ENCODE measurements at places on chromosomes 3 and 15.

DNA sequence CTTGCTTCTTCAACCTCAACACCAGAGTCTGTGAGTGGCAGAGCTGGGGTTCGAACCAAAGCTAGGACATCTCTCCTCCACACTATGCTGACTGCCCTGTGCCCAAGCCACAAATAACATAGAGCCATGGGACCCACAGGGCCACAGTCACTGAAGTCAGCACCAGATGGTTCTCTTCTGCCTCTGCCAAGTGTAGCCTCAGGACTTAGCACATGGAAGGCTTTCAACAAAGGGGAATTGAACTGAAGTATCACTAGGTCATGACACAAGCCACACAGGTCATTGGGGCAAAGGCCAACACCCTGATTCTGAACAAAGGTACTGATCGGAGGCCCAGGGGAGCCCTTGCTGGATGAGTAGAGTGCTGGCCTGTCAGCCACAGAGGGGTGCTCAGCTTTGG, 83.6 kb downstream of the BDH1 start:
- DNase-seq, result no peak

DNA sequence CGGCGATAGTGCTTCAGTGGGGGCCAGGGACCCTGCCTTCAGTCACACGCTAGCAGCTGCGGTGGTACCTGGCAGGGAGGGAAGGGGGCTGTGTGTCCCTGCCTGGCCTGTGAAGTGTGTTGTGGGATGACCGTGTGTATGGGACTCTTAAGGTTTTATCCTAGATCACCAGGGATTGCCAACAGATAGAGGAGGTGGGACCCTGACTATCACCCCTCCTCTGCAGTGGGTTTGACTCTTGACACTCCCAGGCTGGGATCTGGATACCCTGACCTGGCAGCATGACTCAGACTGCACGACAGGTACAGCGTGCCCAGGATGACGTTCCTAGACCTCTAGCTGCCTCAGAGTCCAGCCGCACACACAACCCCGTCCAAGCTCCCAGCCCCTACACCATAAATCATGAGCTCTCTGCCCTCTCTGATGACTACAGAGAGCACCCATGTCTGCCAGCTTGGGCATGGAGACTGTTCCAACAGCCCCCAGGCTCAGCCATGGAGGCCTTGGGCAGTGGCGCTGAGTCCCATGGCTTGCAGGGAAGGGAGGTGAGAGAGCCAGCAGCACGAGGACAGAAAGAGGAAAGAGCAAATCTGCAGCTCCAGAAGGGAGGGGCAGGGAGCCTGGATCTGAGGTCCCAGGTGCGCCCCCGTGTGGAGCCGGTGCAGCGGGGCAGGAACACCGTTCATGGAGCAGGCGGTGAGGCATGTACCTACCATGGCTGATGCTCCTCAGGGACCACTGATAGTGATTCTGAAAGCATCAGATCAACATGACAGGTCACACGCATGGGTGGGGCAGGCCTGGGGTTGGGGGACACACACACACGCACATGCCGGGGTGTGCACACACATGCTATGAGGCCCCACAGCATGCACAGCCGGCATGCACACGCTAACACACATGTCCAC, 71.0 kb downstream of the ADAMTS7 start:
- DNase-seq, result peak; percentile 77

DNA sequence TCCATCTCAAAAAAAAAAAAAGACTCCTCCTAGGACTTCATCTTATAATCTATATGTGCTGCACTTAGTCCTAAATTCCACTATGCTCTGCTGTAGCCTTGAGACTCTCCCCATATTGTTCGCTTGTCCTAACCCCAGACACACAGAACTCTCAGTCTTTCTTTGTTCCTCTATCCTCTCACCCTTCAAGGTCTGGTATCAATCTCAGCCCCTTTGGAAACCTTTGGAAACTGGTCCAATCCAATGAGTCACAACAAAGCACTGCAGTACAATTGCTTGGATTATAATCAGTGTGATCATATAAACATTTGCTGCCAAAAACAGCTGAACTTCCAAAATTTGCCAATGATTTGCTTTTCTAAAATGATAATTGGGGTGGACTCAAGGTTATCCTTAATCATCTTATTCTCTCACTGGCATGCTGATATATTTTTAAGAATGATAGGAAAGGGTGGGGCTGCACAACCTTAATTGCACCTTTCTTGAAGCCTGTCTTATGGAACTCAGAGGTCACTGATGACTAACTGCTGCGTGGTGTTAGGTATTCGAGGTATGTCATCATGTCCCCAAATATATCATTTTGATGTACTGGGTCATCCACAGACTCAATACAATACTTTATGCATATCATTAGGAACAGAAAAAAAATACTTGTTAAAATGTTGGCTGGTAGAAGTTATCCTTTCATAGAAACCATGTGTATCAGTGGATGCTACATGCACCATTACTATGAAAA, 756.7 kb downstream of the NR2F2 start:
- no peak for DNase-seq

GRCh38 chr3:124246376-124246775, 254.5 kb upstream of the ROPN1 start:
- no peak for DNase-seq

DNA sequence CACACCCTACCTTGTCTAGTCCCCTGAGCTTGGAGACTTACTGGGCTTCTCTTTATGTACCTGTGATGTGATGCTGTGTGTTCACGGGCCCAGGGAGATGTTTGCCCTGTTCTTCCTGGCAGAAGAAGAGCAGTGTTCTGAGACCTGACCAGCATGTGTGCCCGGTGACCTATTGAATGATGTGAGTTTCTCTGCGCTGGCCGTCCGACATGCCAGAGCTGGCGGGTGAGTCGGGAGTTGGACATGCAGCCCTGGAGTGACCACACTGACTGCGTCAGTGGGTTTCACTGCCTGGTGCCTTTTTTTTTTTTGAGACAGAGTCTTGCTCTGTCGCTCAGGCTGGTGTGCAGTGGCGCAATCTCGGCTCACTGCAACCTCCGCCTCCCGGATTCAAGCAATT, 42.3 kb downstream of the CGNL1 start:
- no peak for DNase-seq

DNA sequence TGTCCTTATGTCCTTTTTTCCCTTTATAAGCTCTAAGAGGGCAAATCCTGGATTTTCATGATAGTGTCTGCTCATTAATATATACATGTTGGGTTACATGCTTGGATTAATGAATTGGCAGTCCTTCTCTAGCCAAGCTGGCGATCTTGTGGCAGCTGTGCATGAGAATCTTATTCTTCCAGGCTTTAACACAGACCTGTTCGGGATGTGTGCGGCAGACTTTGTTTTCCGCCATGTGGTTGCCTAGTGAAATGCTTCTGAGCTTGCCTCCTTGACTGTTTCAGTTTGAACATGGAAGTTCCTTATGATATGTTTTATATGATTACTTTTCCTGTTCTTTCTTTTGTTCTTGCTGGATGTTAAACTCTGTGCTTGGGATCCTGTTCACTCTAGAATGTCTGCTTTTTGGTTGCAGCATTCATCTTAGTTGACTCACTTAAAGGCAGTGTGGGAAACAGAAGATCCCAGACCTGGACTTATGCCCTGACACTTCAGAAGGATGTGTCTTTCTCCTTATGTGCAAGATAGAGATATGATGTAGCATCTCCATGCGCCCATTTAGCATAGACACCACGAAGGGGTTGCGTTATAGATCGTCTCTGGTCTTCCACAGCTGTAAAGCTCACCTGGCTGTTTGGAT, 7.2 kb downstream of the CHCHD6 start:
- DNase-seq, result no peak

DNA sequence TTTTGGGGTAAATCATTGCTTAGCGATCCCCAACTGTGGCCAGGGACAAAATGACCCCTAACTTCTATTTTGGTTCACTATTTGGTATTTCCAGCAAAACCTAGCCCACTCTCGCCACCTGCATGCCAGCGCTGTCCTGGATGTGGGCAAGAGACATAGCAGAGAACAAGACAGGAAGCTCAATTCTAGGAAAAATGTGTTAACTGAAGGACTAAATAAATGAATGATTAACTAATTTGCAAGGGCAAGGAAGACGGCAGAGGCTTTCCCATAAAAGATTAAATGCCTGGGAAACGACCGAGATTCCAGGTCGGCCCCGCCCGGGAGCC, 408 bp downstream of the NICN1 start:
- DNase-seq, result no peak

DNA sequence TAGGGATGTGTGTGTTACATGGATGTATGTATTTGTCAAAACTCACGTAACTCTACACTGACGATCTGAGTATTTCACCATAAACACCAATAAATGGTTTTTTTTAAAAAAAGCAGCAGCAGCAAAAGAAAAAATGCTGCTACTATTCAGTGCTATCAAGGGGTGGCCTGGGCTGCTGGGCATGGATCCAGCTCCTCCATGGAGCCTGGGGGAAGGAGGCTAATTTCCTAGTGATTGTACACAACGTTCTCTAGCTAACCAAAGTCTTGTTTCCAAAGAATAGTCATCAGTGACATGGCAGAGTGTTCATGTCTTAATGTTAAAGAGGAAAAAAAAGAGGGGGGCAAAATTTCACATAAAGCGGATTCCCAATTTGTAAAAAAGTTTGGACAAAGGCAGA, 29.0 kb downstream of the POMGNT2 start:
- no peak for DNase-seq

DNA sequence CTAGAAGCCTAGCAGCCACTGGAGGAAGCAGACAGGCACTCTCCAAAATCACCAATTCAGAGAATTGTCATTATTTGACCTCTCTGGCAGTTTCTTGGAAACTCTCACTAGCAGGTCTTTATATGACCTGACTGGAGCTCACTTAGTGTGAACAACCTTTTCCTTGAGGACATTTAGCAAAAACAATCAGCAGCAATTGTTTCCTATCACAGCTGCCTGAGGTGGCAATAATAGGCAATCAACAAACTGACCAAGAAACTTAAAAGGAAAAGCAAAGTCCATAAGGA, 162.4 kb upstream of the STT3B start:
- no peak for DNase-seq

DNA sequence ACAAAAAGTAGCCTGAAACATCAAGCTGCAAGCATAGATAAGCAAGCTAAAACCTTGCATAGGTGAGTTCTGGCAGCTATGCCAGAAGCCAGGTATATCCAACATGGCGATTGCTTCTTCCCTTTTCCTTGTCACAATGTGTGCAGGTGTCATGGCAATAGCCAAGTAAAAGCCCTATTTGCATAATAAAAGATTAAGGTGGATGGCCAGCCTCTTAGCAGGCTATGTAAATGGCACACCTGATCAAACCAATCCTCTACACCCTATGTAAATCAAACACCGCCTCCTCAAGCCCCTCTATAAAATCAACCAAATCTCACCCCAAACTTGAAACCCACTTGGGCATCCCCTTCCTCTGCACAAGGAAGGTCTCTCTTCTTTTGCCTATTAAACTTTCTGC, 366.8 kb downstream of the VGLL3 start:
- no peak for DNase-seq

GRCh38 chr15:33508703-33509102, 197.9 kb downstream of the RYR3 start:
- no peak for DNase-seq

- no peak for DNase-seq
Measured at GRCh38 chr3:26655231-26655630, 32.7 kb downstream of the LRRC3B start.

GRCh38 chr15:54605556-54605955, 591.2 kb downstream of the RSL24D1 start:
- no peak for DNase-seq

DNA sequence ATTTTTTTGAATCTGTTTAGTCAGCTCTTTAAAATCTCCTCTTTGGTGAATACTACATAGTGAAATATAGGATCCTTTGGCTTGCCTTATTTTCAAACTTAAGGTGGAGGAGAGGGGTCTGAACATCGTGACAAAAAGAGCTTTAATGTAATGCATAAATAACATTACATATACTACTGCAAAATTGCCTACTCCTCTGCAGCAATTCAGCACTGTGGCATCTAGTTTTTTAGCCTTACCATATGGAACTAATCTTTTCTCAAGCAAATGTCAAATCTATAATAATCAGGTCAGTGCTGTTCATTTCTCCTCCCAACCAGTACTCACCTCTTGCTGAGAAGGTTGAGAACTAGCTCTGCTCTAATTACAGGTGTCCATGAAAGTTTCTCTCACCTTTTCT, 394.0 kb upstream of the CDIN1 start:
- DNase-seq, result no peak

DNA sequence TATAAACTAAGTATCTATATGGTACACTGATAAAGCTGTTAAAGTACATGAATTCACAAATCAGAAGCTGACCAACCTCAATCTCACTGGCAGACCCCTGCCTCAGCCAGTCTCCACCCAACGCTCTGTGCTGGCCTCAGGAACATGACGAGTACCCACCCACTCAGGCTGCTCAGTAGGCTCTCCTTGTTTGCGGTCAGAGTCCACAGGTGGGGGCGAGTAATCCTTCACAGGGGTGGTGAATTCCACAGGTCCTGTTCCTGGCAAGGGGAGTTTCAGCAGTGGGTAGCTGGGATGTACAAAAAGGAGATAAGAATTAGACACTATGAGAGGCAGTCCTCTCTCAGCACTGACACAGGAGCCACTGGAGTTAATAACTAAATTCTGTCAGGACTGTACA, 40.9 kb downstream of the SCAP start:
- DNase-seq, result no peak

DNA sequence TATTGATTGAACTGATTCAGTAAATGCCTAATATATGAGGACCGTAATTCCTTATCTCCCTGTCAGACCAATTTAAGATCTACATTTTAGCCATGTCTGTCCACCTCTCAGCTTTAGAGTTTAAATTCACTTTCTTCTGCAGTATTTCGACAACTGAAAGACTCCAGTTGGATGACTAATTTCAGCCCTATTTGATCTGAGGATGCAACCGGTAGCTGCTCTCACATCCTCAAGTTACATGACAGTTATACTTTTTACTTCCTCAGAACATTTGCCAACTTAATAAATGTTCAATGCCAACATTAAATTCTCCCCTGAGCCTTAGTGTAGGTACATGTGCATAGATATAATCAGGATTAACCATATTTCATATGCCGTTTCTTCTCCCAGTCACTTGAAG, 2.5 kb upstream of the HHLA2 start:
- no peak for DNase-seq

DNA sequence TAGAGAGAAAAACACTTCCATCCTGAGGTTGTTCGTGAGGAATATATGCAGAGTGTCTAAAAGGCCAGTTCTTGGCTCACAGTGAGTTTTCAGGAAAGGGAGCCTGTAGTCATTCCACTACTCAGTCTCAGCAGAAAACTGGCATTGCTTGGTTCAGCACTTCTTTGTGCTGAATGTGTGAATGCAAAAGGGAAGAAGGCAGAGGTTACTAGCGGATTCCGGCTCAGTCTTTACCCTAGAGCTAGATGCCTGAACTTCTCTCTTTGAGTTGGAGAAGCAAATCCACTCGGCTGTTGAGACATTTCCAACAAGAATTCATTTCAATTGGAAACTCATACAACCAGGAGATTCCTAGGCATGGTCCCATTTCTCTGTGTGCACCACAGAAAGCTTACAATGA, 23.1 kb upstream of the FRMD4B start:
- no peak for DNase-seq

DNA sequence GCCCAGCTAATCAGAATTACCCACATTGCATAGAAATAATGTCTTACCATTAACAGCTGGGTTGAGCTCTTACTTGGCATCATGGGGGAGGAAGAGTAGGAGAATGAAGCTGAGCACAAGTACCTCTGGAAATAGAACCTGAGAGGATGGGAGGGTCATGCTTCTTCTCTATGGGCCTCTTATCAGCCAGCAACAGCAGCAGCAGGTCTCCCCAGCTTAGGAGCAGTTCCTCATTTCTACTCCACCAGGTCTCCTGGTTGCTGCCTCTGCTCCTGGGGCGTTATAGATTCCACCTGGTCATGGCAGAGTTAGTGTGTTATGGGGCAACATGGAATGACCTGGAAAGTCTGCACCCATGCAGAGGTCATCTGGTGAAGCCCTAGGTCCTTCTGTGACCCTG, 3.4 kb downstream of the FSD2 start:
- no peak for DNase-seq

- DNase-seq, result no peak
Measured at GRCh38 chr3:169460035-169460434, 203.5 kb downstream of the MECOM start.
